Daoy (cell line): ENCODE measurements at places on chromosomes 4 and X. TPM values are rescaled to one million over a fixed set of nuclear protein-coding genes. Genes with fewer than 3 reads are reported as not detected.

Gene DCAF12L1
- total RNA-seq: not detected in 2 replicates

Gene ABCB7
- total RNA-seq: 27.0 and 30.9 TPM in 2 replicates

DNA sequence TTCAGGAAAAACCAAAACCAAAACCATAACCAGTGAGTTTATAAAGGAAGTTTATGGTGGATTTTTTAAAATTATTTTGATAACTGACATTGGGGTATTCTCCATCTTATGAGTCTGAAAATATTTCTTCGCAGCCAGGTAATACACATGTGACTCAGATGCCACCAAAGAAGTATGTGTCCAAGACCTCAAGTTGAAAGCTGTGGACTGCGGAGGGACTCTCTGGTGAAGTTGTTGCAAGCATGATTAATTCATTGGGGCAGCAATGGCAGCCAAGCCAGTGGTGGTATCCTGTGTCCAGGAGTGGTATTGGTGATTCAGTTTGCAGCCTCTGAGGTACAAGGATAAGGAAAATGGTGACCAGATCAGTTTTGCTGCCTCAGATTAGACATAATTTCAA is 14.0 kb upstream of the ADH5 start:
- peak; percentile 22 for DNase-seq

Gene EDNRA
- 0.11 TPM in 1 of 2 replicates, not detected in the other for total RNA-seq

GRCh38 chrX:29496636-29497180 is 718.7 kb upstream of the MAGEB2 start:
- no peak for DNase-seq
